ENCODE measurements at places on chromosomes 13 and 19.

- peak; percentile 6 for ATAC-seq
Measured at GRCh38 chr19:17136021-17136420, 60.4 kb downstream of the MYO9B start.

GRCh38 chr13:28475916-28476725, 18.8 kb downstream of the FLT1 start:
- ATAC-seq = peak; percentile 78

- ATAC-seq = no peak
Measured at GRCh38 chr19:51749979-51750378, 1.7 kb downstream of the FPR1 start.

- no peak for ATAC-seq
Measured at GRCh38 chr13:26197298-26197697, 24.8 kb downstream of the RNF6 start.

DNA sequence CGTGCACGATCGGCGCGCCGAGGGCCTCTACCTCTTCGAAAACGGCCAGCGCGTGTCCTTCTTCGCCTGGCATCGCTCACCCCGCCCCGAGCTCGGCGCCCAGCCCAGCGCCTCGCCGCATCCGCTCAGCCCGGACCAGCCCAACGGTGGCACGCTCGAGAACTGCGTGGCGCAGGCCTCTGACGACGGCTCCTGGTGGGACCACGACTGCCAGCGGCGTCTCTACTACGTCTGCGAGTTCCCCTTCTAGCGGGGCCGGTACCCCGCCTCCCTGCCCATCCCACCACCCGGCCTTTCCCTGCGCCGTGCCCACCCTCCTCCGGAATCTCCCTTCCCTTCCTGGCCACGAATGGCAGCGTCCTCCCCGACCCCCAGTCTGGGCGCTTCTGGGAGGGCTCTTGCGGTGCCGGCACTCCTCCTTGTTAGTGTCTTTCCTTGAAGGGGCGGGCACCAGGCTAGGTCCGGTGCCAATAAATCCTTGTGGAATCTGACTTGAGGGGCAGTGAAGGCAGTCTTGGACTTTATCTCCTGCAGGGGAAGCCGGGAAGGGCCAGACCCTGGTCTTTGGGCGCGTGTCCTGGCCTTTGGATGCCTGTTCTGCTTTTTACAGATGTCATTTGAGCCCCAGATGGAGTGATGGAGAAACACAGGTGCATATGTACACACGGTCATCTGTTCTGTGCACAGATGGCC, 2.2 kb downstream of the CLEC11A start:
- ATAC-seq = peak; percentile 59

GRCh38 chr19:33430674-33431277, 57.3 kb downstream of the CEBPG start:
- peak; percentile 92 for ATAC-seq

GRCh38 chr13:26895081-26895807, 134.7 kb upstream of the GPR12 start:
- no peak for ATAC-seq

GRCh38 chr19:37346091-37346490, 24.8 kb upstream of the ZNF527 start:
- no peak for ATAC-seq

- ATAC-seq = no peak
Measured at GRCh38 chr13:72125561-72125960, 258.6 kb upstream of the DACH1 start.

DNA sequence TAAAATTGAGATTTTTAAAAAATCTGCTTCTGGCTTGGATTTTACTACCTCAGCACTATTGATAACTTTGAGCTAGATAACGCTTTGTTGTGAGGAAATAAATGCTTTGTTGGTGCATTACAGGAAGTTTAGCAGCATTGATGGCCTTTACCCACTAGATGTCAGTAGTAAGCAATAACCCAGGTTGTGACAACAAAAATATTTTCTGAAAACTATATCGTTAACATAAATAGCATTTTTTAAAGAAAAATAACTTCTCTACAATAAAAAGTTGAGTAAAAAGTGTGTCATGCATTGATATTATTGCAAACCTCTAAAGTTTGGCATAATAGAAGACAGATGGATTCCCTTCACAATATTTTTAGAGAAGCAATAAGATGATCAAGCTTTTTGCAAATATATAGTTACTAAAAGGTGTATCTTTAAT, 1246.5 kb downstream of the UQCRFS1 start:
- no peak for ATAC-seq

All from SK-N-SH treated with all-trans-retinoic acid at 6 μM for 48 hours (cell line).